ENCODE measurements at places on chromosomes 6 and 20.

- peak; percentile 38 for DNase-seq
These were observed 119.5 kb upstream of the SGK1 start for GRCh38 chr6:134437376-134437775.

DNA sequence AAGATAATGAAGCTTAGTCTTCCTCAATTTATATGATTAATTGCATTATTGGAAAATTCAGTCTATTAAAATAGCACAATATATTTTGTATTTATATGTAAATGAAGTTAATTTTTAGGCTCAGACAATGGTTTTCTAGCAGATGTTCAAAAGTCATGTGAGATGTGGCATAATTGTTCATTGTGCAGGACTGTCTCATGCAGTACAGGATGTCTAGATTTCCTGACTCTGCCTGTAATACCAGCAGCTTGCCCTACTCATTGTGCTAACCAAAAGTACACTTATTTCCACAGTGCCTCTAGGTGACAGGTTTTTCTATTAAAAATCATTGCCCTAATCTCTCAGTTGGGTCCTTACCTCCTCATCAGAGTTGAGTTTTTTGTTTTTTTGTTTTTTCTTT is 12.4 kb downstream of the RALGAPB start:
- no peak for DNase-seq

DNA sequence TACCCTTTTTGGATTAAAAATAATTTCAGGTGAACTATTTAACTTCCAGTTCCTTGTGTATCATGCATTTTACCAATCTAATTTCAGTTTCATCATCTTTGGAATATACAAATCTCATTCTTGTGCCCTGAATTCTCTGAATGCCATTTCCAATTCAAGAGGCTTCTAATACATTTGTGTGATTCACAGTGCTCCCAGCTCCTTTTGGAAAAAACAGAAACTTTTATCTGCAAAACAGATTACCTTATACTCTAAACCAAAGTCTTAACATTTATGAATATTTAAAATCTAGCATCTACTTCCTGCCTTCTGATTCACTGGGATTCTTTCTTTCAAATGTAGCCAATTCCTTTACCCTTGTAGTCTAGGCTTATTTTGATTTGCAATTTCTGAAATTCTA is 11.1 kb upstream of the PEX7 start:
- DNase-seq: no peak

- DNase-seq: peak; percentile 64
These were observed 1.9 kb upstream of the FUCA2 start for GRCh38 chr6:143513410-143513809.

- DNase-seq: no peak
These were observed 34.6 kb upstream of the SCUBE3 start for GRCh38 chr6:35178932-35179832.
